ENCODE measurements at places on chromosomes 11 and 22. TPM values are rescaled to one million over a fixed set of nuclear protein-coding genes. Genes with fewer than 3 reads are reported as not detected.

Gene PGA5
- not detected for total RNA-seq

Gene ACTN3
- not detected for total RNA-seq

Gene CATSPER1
- total RNA-seq = not detected

Gene SERPING1
- 77.0 TPM for total RNA-seq

Gene ESAM
- 1.5 TPM for total RNA-seq

Gene KREMEN1
- 5.7 TPM for total RNA-seq

Gene SELENOH
- total RNA-seq = 139 TPM

DNA sequence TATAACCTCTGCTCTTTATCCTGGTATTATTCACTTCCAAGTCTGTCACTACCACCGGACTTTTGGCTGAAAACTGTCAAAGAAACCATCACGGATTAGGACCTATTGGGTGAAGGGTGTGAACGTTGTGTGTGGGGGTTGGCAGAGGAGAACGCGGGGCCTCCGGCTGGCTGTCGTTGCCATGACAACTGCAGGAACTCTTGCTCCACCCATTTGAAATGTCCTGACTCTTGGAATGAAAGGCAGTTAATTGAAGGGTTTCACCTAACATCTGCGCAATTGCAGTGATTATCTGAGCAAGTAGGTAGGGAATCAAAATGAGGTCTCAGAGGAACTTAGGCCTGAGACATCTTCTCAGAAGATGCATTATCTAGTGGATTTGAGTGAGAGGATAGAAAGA lies 60.9 kb upstream of the CLMP start:
- DNase-seq = no peak

DNA sequence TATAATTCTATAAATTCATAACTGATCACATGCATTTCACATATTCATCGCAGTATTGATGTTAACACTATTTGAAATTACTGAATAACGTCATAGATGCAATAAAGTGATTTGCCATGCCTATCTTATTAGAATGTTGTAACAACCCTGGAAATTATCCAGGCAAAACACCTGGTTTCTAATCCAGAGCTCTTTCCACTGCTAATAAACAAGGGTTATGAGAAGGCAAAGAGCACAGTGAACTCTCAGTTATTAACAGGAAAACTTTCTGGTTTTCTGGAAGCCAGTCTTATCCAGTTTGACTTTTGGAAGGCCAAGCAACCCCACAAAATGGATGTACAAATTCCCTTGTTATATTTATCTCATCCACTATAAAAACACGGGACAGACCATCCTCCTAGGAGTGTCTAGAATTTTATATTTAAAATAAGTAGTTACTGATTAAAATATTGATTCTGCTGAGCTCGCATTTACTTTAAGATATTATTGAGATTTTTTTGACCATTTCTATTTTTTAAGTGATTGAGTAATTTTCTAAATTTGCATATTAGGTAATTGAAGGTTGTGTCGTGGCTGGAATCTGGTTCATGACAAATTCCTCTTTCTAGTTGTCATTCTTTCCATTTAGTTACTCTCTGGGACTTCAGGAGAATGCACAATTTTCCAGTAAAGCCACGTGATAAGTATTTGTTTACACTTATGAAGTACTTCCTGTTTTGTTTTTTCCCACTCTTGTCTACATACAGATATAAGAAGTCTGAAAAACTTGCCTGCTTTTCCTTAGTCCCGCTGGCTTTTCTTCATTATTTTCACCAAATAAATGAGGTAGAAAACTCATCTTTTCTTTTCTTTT lies 47.9 kb downstream of the DCUN1D5 start:
- no peak for DNase-seq

DNA sequence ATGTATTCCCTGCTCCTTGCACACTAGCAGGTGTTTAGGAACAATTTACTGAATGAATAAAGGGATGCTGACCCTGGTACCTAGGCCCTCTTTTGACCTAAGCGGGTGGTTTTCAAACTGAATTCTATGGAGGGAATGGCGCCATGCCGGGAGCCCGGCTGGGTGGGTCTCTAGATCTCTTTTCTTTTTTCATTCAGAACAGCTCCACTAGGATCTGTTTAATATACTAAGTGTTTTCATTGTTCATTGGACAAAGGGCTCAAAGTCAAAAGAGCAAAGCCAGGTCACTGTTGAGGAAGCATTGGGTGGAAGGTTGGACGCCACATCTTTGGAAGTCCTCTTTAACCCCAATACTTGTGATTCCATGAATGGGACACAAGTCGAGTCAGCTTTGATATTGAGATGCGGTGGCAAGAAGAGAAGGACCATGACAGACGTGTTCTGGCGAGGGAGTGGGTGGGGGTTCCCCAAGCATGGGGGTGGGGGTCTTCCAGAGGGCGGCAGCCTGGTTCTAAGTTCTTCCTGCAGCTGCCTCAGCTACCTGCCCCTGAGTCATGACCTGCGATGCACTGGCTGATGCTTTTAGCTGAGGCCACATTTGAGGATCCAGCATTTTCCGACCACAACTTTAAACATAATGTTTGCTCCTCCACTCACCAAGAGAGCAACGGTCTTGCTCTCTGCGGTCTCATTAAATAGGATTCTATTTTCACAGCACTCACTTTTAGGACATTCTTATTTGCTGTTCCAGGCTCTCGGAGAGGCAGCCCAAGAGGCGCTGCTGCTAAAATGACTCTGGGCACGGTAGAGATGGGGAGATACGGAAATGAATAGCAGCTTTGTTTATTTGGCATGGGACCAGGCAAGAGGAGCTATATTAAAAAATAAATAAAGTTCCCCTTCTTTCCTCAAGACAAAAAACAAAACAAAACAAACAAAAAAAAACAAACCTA lies 100.6 kb downstream of the FBXO7 start:
- DNase-seq = no peak

DNA sequence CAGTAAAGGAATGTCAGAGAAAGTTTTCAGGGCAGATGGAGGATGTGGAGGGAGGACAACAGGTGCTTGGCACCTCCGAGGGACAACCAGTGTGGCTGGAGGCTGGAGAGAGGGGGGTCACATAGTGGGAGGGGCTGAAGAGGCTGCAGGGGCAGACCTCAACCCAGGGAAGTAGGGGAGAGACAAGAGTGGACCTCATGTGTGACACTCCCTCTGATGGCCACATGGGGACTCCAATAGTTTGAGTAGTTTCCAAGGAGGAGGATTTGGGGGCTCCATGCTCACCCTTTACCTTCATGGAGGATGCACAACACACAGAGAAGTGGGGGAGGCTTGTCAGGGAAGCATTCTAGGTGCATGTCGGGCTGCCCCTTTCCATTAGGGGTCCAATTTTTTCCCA lies 35.1 kb upstream of the ASPHD2 start:
- no peak for DNase-seq

DNA sequence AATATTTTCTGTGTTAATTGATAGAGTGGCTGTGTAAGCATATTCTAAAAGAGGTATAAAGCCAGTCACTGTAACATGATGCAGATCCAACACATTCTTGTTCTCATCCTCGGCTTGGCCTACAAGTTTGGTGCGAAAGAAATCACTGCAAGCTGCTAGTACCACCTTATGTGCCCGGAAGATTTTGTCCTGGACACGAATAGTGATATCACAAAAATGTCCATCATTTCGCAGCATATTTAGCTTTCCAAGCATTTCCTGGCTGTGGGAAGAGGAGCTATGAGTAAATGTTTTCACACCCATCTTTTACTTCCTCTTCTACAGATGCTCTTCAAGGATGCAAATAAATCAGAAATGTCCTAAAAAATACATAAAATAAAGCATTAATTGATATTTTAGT lies 53.1 kb downstream of the ZBTB44 start:
- no peak for DNase-seq

DNA sequence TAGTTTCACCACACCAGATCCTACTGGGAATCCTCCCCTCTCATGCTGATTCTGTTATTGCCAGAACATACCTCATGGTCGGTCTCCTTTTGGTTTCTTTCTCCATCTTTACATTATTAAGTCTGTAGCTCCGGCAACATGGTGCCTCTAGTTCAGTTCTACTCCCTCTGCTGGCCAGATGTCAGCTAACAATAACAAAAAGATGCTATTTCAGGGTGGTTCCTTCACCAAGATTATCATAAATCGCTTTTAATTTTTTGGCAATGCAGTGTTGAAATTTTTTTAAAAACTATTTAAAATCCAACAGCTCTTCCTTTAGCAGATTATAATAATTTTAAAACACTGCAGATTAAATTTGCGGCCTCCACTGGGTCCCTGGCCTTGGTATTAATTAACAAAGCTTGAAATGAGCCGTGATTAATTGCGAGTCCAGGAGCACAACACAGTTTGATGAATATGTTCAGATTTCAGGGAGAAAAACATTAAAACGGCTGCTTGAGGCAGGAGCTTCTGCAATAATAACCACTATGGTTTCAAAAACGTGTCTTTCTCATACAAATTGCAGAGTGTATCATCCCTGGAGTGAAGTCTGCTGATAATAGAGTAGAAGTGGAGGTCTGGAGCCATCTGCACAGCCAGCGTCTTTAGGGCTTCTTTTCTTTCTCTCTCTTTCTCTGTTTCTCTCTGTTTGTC lies 492.9 kb upstream of the KIRREL3 start:
- no peak for DNase-seq

DNA sequence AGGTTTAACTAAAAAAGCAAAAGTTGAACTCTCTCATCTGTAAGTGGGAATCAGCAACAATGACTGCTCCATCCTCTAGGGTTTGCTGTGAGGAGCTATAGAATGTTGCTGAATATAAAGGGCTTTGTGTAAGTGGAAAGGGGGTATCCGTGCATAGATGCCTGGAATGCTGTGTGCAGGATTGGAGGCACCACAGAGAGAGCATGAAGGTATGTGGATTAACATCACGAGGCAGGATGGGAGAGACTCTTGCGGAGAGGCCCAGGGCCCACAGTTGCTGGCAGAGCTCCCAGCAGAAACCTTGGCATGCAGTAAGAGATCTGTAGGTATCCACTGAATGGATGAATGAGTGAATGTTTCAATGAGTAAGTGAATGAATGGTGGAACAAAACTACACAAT lies 298.7 kb upstream of the DDI1 start:
- no peak for DNase-seq

DNA sequence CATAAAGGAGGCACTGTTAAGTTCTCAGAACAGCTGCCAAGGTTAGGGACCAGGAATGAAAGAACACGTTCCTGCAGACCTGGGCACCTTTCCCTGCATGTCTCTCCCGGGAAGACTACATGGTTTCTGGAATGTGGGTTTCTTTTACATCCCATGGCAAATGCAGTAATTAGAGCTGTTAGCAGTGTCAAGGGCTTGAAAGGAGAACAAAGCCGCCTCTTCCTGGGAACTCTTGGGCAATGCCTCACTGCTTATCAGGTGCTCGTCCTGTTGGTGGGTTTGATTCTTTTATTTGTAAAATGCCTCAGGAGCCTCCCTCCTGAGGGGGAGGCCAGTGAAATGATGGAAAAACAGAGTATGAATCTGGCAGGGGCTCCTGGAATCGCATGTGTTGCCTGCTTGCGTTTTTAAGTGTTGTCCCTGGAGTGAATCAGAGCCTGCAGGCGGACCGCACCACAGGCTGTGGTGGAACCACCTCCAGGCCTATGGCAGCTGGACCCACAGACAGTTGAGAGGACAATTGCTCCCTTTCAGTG lies 723 bp upstream of the C22orf31 start:
- peak; percentile 22 for DNase-seq

DNA sequence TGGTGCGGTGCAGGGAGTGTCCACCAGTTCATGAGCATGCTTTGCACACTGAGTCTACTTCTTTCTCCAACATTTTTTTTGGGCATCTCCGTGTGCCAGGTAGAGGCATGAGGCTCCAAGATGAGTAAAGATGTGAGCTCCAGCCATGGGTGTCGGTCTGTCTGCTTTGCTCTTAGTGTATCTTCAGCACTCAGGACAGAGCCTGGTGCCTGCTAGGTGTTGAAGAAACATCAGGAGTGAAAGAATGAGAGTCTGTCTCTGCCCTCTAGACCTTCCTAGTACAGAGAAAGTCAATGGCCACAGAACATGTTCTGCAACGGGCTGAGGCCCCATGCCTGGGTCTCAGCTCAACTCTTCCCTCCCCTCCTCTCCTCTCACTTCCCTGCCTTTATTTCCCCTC lies 486.5 kb downstream of the TBC1D22A start:
- DNase-seq = no peak

DNA sequence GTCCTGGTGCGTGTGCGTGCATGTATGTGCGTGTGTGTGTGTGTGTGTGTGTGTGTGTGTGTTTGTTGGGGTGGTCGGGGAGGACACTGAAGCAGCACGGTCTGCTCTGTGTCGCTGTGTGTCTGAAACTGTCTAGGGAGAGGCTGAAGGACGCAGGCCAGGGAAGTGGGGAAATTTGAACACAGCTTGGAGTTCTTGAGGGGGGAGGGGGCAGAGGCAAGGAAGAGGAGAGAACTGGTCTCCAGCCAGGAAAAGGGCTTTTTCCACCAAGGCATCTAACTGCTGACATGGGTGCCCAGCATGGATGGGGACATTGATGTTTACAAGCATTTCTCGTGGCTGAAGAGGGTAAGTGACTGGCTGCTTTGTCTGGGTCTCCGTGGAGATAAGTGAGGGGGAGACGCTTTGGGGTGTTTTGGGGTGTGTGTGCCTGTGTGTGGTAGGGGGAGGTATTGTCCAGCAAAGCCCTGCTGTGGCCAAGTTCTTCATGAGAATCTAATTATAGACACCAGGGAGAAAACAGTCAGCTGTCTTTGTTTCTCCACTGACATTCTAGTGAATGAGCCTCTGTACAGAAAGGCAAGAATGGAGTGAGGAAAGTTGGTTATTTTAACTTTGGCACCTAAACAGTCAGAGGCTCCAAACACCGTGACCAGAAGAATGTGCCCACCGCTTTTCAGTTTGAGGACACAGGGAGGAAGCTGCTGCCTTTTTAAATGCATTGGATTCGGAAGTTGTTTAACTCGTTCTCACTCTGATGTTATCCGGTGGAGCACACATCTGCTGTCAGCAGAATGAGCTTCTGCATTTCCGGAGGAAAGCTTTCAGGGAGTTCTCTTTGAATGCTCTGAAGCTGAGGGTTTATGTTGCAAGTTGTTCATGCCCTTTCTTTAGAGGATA lies 63.7 kb downstream of the PPFIBP2 start:
- DNase-seq = peak; percentile 64

- no peak for DNase-seq
These were observed 26.1 kb upstream of the MGAT3 start for GRCh38 chr22:39430576-39431150.

DNA sequence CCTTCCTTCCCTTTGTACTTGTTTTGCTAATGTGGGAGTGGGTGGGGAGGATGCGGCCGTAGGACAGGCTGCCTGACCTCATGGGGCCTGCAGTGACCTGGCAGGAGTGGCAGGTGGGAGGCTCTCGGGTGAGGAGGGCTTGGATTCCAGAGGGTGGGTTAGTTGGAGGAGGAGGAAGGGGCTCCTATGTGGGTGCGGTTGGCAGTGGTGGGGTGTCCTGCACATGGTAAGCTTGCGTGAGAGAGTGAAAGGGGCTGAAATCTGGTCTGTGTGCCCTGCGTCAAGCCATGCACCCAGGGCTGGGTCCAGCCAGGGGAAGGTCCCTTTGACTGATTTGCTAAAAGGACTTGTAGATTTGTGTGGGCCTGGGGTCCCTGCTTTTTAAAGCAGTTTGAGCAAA lies 90.7 kb upstream of the OR4B1 start:
- no peak for DNase-seq
